Large intestine (tissue), 12 donors: ENCODE measurements at places on chromosomes 12 and 14. TPM values are rescaled to one million over a fixed set of nuclear protein-coding genes. Genes with fewer than 3 reads are reported as not detected.

The TESPA1 gene
- polyA plus RNA-seq, result 1.6 TPM

The BMP4 gene
- 40.0 TPM for polyA plus RNA-seq

The VRTN gene
- polyA plus RNA-seq, result 0.69 TPM

The ASCL1 gene
- polyA plus RNA-seq, result 6.4 TPM

The FGF23 gene
- 6.5 TPM for polyA plus RNA-seq

The AMN gene
- 327 TPM for polyA plus RNA-seq

The IL22 gene
- not detected for polyA plus RNA-seq

The KRT78 gene
- polyA plus RNA-seq, result not detected

The SFSWAP gene
- 37.2 TPM for polyA plus RNA-seq

The NRIP2 gene
- 4.2 TPM for polyA plus RNA-seq

The ADCY6 gene
- 54.2 TPM for polyA plus RNA-seq

The CACNA2D4 gene
- polyA plus RNA-seq, result 5.9 TPM

The GYS2 gene
- polyA plus RNA-seq, result 0.03 TPM

The LDHB gene
- 549 TPM for polyA plus RNA-seq

DNA sequence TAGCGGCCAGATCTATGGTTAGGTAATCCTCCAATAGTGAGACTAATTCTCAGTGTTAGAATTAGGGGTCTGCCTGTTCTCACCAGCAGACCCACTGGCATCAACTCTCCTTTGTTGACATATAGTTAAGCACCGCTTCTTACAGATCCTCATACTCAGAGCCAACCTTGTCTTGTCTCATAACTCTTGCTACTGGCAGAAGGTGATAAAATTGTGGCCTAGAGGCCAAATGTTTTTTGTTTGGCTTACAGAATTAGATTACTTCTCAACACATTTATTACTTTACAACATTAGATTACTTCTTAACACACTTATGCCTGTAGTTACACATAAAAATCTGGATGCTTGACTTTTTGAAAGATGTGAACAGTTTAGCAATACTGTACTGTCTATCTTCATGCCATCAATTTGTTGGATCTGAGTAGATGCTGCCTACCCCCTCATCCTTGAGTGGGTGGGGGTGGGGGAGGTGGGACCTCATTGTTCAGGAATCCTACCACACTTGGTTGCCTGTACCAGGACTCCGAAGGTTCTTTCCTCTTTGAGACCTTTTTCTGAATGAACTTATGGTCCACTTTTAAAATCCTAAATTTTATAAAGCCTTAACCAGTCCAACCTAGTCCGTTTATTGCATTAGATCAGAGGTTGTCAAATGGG is 7.0 kb downstream of the MTHFD1 start:
- no peak for DNase-seq

- DNase-seq, result no peak
These were observed 22.1 kb downstream of the SERPINA1 start for GRCh38 chr14:94366146-94366915.

DNA sequence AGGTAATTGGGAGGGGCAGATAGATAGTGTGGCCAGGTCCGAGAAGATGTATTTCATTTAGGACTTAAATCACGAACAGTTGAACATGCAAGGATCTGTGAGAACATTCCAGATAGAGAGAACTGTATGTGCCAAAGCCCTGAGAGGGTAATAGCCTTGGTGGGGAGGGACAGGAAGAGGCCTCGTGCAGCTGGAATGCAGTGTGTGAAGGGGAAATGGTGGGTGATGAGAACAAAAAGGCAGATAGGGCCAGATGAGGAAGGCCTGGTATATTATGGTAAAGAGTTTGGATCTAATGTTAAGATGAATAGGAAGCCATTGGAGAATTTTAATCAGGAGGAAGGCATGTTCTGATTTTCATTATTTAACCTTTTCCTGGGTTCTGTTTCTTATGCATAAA is 136.3 kb downstream of the TPH2 start:
- DNase-seq, result no peak

DNA sequence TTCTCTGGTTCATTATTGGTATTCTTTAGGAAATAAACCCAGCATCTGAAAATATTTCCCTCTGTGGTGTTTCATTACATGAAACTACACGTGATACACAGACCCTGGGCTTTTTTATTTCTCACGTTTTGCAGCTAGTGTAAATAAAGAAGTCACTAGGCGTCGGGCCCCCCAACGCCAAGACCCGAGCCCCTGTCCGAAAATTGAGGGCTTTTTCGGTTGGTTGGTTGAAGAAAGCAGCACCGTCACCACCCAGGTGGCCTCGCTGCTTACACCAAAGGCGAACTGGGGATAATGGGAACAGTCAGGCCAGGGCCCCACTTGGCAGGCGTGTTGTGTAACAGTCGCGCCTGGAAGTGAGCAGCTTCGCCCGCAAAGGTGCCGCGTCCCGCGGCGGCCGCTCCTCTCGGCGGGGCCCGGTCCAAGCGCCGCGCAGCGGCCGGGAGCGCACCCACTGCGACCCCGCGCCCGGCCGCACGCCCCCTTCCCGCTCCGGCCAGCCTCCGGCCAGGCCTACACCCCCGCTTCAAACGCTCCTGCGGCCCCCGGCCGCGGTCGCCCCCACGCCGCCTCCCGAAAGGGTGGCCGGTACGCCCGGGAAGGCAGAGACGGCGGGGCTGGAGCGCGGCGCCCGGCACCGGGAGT is 1.2 kb downstream of the DUSP16 start:
- peak; percentile 77 for DNase-seq

GRCh38 chr14:94611179-94611578 is 1.0 kb upstream of the SERPINA3 start:
- DNase-seq, result no peak

- DNase-seq, result peak; percentile 98
These were observed 24.0 kb upstream of the TMED10 start for GRCh38 chr14:75200451-75200850.

GRCh38 chr12:62530596-62530995 is 64.0 kb downstream of the MON2 start:
- no peak for DNase-seq

DNA sequence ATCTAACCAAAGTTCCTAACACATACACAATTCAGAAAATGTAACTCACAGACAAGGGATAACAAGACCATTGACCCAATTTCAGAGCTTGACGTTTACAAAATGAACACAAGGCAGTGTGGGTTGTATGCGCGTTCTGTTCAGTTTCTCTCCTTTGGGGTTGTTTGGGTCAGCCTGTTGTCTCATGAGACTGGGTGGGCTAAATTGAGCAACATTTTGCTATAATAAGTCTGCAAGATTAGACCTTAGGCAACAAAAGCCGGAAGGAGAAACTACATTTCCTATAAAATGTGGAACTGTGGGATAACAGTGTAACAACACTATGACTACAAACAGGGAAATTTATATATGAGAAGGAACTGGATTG is 18.8 kb upstream of the LTA4H start:
- DNase-seq, result no peak

- DNase-seq, result no peak
These were observed 15.0 kb upstream of the ARMH4 start for GRCh38 chr14:58167057-58167456.

DNA sequence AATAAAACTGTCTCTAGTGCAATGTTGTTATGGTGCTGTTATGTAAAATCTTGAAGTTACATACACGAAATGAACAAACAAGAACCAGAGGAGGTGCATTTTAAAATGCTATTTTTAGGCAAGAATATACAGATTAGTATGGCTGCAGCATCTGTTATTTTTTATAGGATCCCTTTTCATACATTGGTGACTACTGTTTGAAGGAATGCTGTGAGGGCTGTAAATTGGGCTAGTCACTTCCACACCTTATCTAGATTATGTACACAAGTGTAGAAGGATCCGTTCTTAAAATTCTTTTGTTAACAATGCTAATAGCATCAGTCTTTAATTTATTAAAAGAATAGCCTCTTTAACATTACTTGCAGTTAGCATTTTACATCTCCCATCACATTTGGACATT is 284.3 kb upstream of the MDGA2 start:
- DNase-seq, result no peak

DNA sequence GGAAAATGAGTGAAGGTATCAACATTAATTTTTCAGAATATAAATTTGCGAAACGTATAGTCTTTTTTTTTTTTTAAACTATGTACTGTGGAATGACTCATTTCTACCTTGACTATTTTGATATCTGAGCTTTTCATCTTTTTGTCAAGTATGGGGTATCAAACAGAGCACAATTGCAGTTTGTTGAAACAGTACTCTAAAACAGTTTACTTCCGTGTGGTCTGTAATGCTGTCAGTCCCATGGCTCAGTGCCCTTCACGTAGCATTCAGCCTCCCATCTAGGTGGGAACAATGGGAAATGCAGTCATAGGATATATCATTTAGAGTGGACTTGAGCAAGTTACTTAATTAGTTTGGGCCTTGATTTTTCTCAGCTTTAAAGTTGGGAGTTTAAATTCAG is 139.5 kb downstream of the ERC1 start:
- DNase-seq, result no peak

DNA sequence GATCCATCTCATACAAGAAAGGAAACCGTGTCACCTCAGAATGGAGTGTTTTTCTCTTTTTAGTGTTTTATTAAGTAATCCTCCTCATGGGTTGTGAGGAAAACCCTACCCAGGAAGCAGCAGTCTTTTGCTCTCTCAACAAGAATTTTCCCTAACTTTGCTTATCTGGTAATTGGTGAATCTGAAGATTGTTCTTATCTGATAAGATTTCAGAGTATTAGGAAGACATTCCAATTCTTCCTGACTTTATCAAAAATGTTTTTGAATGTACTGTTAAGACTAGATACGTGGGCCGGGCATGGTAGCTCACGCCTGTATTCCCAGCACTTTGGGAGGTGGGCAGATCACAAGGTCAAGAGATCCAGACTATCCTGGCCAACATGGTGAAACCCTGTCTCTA is 86.0 kb downstream of the PHLDA1 start:
- no peak for DNase-seq

GRCh38 chr12:69225251-69225910 is 14.0 kb upstream of the CPSF6 start:
- DNase-seq, result no peak

DNA sequence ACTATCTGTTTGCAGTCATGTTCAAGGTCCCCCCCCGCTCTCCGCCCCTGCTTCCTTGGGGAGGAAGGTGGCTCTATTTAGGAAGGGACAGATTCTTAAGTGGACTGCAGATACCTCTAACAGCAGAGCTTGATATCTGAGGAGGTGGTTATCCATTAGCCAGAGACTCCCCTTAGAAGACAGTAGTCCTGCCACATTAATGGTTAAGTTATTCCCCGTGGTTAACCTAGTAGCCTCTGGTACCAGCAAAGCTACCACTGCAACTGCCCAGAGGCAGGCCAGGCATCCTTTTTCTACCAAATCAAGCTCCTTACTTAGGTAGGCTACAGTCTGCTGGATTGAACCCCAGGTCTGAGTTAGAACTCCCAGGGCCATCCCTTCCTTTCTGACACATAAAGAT is 162.1 kb upstream of the AVPR1A start:
- DNase-seq, result no peak

GRCh38 chr12:51752234-51752889 is 96.2 kb downstream of the FIGNL2 start:
- DNase-seq, result peak; percentile 9

- DNase-seq, result no peak
These were observed 13.5 kb upstream of the DCP1B start for GRCh38 chr12:2017546-2018337.

DNA sequence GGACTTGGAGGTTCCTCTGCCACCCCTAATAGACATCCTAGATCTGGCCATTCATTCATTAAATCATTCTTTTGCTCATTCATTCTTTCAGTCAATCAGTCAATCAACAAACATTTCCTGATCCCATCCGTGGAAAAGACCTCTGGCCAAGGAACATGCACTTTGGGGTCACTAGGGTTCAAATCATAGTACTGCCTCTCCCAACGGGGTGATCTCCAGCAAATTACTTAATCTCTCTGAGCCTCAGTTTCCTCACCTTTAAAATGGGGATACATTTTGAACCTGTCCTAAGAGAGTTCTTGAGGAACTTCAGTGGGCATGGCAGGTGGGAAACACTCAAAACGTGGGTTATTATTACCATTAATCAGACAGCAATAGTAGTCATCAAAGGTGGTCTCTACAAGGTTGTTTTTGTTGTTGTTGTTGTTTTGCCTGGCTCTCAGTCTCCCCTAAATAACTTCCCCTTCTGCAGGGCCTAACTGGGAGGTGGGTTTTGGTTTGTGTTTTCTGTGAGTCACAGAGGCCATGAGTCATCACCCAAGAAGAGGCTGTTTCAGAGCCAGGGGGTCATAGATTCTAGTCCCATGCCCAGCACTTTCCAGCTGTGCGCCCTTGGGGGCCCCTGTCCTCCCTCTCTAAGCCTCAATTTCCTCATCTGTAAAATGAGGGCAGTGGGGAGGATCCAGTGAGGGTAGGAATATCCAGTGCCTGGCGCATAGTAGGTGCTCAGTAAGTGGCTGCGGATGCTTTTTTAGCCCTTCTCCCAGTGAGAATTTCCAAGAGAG is 16.9 kb upstream of the FAM222A start:
- DNase-seq, result no peak

DNA sequence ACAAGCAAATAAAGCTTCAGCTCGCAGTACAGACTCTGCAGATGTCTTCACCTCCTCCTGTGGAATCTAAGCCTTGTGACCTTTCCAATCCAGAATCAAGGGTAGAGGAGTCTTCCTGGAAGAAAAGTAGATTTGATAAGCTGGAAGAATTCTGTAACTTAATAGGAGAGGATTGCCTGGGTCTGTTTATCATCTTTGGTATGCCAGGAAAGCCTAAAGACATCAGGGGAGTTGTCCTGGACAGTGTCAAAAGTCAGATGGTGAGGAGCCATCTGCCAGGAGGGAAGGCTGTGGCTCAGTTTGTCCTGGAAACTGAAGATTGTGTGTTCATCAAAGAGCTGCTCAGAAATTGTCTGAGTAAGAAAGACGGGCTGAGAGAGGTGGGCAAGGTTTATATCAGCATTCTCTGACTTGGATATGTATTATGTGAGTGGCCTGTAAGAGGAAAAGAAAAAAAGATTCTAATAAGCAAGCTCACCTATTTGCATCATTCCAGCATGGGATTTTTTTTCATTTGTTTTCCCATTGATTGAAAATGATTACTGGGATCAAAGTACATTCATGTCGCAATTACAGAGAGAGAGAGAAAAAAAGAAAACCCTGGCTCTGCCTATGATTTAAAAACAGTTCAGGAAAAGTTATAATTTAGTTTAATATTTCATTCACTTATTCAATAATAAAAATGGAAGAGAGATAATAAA is 767 bp downstream of the REP15 start:
- peak; percentile 38 for DNase-seq

DNA sequence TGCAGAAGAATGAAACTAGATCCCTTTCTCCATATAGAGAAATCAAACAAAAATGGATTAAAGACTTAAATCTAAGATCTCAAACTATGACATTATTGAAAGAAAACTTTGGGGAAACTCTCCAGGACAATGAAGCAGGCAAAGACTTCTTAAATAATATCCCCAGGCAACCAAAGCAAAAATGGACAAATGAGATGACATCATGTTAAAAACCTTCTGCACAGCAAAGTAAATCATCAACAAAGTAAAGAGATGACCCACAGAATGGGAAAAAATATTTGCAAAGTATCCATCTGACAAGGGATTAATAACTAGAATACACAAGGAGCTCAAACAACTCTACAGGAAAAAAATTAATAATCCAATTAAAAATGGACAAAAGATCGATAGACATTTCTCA is 101.0 kb downstream of the RALGAPA1 start:
- no peak for DNase-seq

- DNase-seq, result no peak
These were observed 23.9 kb downstream of the LRRK2 start for GRCh38 chr12:40248585-40249297.

GRCh38 chr12:46557539-46558373 is 185.2 kb upstream of the SLC38A2 start:
- DNase-seq, result no peak
